ENCODE measurements at places on chromosomes 13 and 19. TPM values are rescaled to one million over a fixed set of nuclear protein-coding genes. Genes with fewer than 3 reads are reported as not detected.
A peak's percentile ranks its signal among the peaks of the same experiment; 100 is the strongest.

Gene CLIP3
- 2.6 TPM for polyA plus RNA-seq

GRCh38 chr13:111329641-111330040, 9.2 kb downstream of the TEX29 start:
- DNase-seq, result no peak

DNA sequence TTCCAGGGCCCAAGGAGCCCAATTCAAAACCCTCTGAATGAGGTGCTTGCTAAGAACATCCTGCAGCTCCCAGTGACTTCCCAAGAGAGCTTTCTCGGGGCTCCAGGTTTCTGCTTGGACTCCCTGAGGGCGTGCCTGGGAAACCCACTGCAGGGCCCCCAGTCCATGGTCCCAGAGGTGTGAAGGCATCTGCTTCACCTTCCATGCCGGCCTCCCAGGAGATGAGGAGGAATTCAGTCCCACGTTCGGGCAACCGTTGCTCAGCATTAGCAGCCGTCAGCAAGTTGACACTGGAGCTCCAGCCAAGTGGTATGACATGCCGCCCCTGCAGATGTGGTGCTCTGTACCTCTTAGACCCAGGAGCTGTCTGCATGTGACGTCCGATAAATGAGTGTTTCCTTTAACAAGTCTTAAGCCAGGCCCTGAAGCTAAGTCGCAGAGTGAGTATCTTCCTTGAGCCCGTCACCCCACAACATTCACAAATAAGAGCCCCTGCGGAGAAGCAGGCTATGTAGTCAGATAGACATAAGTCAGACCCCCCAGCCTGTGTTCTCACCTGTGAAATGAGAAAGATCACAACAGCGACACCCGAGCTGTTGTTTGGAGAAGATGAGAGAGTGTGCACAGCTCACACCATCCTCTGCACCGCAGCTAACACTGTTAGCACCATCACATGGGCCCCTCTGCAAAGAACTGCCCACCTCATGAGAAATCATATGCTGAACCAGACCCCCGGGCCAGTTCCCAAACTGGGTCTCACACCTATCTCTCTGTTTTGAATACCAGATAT, 150.3 kb downstream of the KATNAL1 start:
- DNase-seq, result no peak

DNA sequence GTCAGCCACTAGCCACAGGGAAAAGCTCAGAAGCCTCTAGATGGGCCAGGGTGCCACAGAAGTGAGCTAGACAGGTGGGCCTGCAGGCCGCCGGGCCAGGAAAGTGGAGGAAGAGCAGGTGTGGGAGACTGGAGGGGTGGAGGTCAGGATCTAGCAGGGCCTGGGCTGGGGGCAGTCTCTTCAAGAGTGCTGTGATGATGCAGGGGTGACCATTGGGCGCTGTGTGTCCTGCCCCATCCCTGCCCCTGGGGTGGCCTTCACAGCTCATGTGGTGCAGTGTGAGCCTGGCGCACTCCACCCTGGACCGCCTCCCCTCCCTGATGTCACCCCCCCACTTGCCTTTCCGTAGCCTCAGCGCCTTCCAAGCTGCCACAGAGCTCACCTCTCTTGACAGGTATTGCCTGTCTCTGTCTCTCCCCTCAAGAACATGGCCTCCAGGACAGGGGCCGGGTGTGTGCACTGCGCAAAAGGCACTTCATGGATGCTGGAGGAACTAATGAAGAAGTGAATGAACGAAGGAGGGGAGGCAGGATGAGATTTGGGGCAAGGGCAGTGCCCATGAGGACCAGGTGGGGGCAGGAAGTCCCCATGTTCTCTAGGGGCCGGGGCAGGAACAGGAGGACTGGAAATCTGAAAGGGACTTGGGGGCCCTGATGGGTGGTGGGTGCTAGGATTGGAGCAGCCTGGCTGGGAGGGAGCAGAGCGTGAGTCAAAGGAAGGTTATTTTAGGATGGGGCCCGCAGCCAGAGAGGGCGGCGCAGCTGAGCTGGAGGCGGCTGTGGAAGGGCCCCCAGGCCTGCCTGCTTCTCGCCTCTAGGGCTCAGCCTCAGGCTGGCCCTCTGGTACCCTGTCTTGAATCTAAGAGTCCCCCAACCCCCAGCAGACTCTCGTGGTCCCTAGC, 6.6 kb downstream of the SSBP4 start:
- DNase-seq, result peak; percentile 78

- no peak for DNase-seq
Measured at GRCh38 chr19:34316741-34317301, 48.2 kb upstream of the GPI start.

DNA sequence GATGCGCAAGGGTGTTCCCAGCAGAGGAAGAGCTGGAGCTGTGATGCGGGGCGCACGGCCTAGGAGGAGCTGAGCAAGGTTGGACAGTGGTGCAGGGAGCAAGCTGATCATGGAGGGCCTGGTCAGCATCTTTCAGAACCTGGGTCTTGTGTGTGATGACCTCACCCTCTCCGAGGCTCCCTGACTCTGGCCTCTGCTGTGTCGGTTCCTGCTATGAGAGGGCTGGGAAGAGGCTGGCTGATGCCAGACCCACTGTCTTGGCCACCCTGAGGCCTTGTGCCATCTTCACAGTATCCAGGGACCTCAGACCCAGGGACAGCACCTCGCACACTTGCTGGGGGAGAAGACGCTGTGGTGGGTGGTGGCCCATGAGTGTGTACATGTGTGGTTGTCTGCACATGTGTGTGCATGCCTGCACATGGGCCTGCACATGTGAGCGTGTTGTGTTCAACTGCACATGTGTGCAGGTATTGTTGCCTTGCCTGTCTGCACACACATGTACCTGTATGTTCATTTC, 16.5 kb upstream of the C13orf46 start:
- DNase-seq, result peak; percentile 1

- DNase-seq, result no peak
Measured at GRCh38 chr13:35789335-35790165, 313.1 kb upstream of the MAB21L1 start.

Gene CYP4F8
- polyA plus RNA-seq, result not detected

GRCh38 chr13:97223711-97224541, 1.8 kb downstream of the MBNL2 start:
- DNase-seq, result peak; percentile 71

Gene CEACAM20
- not detected for polyA plus RNA-seq

Gene TSHZ3
- 2.3 TPM for polyA plus RNA-seq

DNA sequence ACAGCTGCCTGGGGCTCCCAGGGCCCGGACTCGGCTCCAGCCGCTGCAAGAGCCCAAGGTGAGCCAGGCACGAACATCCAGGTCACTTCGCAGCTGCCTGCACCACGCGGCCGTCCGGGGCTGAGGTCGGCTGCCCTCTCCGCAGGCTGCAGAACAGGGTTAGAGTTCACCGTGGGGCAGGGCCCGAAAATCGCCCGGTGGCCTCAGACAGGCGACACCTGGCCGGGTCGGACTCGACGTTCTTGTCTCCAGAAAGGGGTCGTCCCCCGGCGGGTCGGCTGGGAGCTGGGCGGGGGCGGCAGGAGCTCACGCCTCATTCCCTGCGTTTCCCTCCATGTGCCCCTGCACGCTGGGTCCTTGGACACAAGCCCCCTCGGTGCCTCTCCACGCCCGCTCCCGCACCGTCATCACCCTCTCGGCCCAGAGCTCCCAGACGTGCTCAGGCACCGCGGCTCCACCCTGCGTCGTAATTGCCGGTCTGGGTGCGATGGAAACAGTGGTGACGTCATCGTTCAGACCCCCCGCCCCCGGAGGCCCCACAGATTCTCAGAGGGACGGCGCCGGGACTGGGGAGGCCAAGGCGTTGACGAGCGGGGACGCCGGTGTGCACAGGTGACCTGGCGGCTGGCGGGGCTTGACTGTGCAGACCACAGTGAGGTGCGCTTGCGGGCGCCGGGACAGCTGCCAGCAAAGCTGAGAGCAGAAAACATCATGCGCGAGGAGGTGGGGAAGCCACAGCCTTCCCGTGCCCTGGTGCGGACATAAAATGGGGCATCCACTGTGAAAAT, 4.0 kb upstream of the GRIN3B start:
- no peak for DNase-seq

Gene PROZ
- polyA plus RNA-seq, result 0.03 TPM

DNA sequence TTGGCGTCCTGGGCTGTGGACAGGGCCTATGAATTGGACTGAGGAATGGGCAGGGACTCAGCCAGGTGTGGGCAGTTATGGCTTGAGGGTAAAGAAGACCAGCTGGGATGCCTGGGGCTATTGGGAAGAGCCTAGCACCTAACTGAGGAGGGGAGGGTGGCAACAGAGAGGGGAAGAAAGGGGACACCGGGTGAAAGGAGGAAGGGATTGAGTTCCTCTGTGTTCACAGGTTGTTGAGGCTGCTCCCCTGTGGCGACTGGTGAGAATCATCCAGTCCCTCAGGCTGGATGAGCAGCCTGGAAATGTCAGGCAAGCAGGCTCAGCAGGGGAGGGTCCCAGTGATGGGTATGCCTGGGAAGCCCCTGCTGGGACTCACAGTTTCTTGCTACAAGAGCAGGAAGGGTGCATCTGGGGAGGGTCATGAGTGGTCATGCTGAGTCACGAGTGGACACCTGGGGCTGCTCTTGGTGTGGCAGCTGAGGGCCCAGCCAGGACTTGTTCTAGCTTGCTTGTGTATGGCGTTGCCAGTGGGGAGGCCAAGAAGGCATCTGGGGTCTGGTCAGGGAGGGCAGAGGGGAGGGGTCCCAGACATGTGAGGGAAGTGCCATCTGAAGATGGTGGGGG, 1.4 kb downstream of the ZNF324 start:
- no peak for DNase-seq

Gene CYP2B6
- not detected for polyA plus RNA-seq

DNA sequence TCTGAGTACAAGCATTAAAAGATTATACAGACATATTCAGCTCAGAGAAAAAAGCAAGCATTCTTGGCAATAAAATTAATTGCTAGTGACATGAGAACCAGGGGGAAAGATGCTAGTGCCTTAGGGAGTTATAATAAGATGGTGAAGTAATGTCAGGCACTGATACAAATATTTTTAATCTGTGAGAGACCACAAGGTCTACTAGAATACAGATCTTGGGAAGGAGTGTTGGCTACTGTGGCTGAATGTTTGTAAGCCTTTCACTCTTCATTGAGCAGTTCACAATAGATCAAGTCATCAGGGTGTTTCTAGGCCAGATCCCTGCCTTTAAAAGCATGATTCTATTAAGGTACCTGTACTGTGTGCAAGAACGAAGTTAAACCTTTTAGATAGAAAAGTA, 16.4 kb downstream of the FREM2 start:
- no peak for DNase-seq

GRCh38 chr13:77310161-77310560, 16.7 kb downstream of the MYCBP2 start:
- DNase-seq, result no peak

GRCh38 chr19:4911786-4912672, 2.7 kb downstream of the UHRF1 start:
- DNase-seq, result peak; percentile 40

DNA sequence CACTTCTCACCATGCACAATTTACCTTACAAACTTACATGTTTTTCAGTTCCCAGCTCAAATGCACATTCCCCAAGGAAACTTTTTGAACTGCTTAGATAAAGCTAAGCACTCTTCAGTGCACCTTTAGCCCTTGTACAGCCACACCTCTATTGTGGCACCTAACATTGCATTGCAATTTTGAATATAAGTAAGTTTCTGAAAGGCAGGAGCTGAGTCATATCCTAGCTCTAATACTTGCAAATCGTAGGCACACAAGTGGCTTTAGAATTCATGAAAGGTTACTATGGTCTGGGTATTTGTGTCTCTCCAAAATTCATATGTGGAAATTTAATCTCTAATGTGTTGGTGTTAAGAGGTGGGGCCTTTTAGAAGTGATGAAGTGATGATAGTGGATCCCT, 4.9 kb upstream of the ESD start:
- DNase-seq, result no peak

DNA sequence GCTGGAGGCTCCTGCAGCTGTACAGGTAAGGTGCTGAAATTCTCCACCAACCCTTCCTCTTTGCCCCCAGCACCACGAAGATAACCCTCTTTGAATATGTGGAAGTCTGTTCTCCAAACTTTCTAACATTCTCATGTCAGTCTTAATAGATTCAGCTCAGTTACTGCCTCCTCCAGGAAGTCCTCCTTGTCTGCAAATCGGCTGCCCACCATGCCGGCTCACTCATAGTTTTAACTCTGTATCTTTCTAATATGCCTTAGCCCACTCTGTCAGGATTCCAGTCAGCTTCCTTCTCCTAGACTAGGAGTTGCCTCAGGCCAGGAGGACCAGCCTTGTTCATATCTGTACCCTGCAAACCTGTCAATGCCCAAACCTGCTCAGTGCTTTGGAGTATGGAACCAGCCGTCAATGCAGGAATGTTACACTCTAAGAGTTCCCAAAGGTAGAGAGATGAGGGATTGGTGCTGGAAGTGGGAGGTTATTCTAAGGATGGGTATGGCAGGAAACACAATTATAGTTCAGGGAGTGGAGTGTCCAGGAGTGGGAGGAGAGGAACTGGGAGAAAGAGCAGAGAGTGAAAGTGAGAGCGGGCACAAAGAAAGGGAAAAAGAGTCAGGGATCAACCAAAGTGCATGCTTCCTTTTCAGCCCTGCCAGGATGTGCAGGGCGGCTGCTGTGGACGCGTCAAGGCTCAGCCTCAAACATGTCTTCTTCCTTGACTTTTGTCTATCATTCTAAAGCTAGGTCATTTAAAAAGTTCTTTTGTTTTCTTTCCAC, 38.0 kb upstream of the ALOX5AP start:
- DNase-seq, result no peak

Data from heart right ventricle (tissue), 16 donors.